ENCODE measurements at places on chromosomes 12 and 14. TPM values are rescaled to one million over a fixed set of nuclear protein-coding genes. Genes with fewer than 3 reads are reported as not detected.

The EML1 gene
- total RNA-seq = 38.1 TPM

The AQP6 gene
- not detected for total RNA-seq

The KRT1 gene
- not detected for total RNA-seq

The CCDC38 gene
- total RNA-seq = not detected

The CELA1 gene
- total RNA-seq = not detected

The CLEC1B gene
- total RNA-seq = not detected

The RTL1 gene
- total RNA-seq = not detected

Measured in osteocyte (in vitro differentiated cells).